ENCODE measurements at places on chromosomes 16 and 17.

DNA sequence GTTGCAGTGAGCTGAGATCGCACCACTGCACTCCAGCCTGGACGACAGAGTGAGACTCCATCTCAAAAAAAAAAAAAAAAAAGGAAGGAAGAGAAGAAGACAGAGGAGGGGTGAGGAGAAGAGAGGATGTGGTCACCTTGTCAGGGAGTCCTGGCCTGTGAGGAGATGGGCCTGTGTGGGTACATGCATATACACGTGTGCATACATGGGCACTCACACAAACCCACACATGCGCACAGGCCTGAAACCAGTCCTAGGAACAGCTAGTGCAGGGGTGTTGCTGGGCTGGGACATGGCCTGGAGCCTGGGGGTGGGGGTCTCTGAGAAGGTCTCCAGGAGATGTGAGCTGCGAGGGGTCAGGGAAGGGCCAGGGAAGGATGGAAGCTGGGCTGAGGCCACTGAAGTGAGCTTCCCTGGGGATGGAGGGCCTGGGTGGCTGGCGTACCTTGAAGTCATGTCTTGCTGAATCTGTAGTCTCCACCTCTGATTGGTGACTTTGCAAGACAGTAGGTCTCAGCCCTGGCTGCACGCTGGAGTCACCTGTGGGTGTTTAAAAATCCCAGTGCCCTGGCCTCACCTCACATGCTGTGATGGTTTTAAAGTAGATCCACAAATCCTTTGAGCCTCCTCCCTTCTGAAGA lies 72.4 kb downstream of the MRM1 start:
- no peak for DNase-seq

DNA sequence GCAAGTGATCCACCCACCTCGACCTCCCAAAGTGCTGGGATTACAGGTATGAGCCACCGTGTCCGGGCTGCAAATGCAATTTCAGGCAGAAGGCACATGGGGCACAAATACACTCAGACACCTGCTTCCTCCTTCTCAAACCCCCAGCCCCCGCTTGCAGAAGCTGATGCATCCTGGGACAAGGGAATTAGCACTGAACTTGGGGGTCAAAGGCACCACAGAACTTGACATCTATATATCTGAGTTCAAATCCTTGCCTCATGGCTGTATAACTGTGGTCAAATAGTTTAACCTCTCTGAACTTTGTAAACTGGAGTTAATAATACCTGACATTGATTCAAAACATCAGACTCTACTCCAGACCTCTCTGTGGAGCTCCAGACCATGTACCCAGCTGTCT lies 4.1 kb upstream of the ARL5C start:
- DNase-seq = no peak

DNA sequence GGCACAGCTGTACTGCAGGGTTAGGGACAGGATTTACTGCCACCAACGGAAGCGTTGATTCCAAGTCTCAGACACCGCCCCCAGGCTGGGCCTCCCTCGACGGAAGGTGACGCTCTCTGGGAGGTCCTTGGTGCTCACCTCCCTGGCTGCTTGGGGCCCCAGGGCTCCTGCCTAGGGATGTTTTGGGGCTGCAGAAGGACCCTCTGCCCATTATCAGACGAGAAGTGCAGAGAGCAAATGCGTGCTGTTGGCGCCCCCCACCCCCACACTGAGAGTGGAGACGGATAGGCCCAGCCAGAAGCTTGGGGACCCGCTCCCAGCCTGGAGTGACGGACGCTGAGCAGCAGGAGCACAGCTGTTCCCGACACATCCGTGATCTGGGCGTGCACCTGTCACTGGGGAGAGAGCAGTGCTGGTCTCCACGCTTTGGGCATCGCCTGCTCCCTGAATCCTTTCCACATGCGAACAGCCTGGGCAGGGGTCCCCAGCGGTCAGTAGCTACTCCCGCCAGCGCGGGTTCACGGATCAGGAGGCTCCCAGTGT lies 5.1 kb upstream of the SOX8 start:
- no peak for DNase-seq

DNA sequence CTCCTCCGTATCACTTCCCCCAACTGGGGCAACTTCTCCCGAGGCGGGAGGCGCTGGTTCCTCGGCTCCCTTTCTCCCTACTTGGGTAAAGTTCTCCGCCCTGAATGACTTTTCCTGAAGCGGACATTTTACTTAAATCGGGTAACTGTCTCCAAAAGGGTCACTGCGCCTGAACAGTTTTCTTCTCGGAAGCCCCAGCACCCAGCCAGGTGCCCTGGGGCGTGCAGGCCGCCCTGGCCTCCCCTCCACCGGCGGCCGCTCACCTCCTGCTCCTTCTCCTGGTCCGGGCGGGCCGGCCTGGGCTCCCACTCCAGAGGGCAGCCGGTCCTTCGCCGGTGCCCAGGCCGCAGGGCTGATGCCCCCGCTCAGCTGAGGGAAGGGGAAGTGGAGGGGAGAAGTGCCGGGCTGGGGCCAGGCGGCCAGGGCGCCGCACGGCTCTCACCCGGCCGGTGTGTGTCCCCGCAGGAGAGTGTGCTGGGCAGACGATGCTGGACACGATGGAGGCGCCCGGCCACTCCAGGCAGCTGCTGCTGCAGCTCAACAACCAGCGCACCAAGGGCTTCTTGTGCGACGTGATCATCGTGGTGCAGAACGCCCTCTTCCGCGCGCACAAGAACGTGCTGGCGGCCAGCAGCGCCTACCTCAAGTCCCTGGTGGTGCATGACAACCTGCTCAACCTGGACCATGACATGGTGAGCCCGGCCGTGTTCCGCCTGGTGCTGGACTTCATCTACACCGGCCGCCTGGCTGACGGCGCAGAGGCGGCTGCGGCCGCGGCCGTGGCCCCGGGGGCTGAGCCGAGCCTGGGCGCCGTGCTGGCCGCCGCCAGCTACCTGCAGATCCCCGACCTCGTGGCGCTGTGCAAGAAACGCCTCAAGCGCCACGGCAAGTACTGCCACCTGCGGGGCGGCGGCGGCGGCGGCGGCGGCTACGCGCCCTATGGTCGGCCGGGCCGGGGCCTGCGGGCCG lies 1.6 kb downstream of the HIC1 start:
- peak; percentile 81 for DNase-seq

- DNase-seq = no peak
Observed at GRCh38 chr17:34201225-34201624, 53.9 kb upstream of the CCL2 start.

DNA sequence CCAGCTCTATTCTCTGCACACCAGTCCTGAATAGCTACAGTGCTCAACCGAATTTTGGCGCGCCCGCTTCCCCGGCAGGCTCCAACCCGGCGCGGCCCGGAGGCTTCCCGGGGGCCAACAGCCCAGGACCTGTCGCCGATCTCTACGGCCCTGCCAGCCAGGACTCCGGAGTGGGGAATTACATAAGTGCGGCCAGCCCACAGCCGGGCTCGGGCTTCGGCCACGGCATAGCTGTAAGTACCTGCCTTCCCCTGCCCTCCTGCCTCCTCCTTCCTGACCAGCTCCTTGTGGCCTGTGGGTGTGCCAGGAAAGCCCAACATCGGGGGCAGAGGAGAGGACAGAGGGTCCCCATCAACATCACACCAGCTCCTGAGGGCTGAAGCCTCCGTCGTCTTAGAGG lies 70.2 kb downstream of the CCDC182 start:
- no peak for DNase-seq

GRCh38 chr17:72104164-72104862 lies 16.5 kb upstream of the SOX9 start:
- no peak for DNase-seq

DNA sequence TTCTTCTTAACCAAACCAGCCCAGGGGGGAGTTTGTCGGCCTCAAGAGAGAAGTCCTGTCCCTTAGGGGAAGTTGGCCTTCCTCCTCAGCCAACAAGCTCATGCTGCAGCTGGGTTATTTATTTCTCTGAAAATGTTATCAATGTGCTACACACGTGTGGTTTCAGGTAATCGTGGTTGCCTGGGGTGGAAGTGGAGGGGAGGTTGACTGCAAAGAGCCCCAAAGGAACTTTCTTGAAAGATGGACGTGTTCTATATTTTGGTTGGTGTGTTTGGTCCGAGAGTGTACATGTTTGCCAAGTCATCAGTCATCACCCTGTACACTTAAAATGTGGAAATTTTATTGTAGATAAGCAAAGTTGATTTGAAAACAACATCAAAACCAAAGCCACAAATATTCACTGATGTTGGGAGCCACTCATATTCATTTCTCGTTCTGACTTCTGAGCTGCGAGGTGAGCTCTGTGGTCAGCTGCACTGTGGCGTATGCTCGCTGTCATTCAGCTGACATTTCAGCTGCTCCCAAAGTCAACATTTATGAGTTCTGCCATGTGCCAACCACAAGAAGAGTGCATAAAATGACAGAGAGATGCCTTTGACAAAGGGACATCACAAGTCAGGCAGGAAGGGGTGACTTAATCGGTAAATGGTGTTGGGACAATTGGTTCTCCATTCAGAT lies 26.5 kb upstream of the ADGRG1 start:
- DNase-seq = no peak

DNA sequence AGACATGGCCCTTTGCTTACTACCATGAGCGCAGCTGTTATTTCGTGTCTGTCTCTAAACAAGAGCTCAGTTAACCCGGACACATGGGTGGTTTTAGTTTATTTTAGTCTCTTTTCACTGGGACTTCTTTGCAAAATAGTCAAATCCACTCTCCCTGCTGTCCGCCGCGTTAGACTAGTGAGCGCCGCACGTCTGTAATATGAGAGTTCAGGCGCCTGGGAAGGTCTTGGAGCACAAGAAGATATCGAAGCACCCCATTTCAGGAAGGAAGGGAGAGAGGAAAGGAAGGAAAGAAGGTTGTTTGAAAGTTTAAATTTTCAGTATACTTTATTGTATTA lies 111.0 kb upstream of the CHMP6 start:
- DNase-seq = no peak

DNA sequence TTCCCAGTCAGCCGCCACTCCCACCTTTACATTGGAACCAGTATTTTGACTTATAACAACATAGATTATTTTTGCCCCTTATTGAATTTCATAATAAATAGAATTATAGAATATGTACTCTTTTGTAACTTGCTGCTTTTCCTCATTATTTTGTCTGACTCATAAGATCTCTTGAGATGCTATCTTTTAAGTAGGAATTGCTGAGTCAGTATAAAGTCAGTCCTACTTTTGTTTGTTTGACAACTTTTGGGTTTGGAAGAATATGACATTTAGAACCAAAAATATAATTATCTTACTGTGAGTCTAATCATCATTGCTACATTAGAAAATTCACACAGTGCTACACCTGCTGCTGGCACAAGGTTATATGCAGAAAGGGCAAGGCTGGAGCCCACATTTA lies 69.7 kb downstream of the STXBP4 start:
- no peak for DNase-seq

DNA sequence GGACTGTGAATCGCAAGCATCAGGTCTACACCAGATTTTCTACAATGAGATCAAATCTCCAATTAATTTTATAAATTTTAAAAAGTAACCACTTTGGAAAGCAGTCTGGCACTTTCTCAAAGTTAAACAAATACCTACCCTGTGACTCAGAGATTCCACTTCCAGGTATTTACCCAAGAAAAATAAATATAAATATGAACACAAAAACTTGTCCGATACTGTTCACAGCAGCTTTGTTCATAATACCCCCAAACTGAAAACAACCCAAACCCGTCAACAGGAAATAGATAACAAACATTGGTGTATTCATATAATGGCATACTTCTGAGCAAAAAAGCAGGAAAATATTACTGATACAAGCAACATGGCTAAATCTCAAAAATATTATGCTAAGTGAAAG lies 12.1 kb downstream of the ZDHHC7 start:
- DNase-seq = no peak

DNA sequence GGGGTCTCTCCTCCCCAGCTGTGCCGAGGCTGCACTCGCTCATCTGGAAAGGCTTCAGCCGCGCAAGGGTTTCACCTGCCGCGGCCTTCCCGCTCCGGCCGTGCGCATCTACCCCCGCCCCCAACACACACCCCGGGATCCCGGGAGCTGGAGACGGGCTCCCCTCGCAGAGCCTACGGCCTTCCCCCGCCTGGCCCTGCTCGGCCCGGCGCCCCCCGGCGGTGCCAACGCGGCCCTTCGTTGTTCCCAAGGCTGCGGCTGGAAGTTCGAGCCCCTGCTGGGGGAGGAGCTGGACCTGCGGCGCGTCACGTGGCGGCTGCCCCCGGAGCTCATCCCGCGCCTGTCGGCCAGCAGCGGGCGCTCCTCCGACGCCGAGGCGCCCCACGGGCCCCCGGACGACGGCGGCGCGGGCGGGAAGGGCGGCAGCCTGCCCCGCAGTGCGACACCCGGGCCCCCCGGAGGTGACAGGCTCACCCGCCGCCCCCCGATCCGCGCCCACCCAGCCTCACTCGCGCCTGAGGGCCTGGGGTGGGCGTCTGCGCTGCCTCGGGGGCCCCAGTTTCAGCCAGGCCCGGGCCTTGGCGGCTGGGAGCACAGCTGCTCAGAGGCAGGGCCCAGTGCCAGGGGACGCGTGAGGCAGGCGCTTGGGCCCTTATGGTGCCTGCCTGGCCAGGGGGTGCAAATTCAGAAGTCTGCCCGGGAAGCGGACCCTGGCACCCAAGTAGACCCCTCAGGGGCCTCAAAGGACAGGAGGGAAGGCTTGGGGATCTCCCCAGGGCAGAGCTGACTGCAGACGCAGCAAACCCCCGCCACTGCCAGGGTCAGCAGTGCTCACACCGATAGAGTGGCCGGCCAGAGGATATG lies 11.2 kb downstream of the GALK1 start:
- DNase-seq = peak; percentile 92

GRCh38 chr16:87635541-87636049 lies 33.3 kb downstream of the JPH3 start:
- peak; percentile 66 for DNase-seq

- DNase-seq = no peak
Observed at GRCh38 chr16:53529513-53529912, 26.5 kb upstream of the AKTIP start.

DNA sequence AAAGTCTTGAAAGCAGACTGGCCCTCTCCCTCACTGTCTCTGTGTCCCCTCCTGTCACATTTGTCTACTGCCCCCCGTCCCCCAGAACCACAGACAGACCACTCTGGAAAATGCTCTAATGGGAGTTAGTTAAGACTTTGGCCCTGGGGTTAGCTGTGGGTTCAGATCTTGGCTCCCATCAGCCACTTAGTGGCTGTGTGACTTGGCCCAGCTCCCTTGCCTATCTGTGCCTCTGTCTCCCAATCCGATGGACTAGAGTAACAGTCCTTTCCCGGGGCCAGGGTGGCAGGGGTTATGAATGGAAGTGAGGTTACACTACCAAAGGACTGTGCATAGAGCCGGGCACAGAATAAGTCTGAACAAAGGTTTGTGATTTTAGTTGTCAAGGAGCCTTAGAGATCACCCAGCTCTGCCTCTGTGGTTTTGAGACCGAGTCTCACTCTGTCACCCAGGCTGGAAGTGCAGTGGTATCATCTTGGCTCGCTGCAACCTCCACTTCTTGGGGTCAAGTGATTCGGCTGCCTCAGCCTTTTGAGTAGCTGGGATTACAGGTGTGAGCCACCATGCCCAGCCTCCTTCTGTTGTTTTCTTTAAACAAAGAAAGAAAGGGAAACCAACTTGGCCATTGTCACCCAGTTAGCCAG lies 23.7 kb downstream of the PPL start:
- no peak for DNase-seq

DNA sequence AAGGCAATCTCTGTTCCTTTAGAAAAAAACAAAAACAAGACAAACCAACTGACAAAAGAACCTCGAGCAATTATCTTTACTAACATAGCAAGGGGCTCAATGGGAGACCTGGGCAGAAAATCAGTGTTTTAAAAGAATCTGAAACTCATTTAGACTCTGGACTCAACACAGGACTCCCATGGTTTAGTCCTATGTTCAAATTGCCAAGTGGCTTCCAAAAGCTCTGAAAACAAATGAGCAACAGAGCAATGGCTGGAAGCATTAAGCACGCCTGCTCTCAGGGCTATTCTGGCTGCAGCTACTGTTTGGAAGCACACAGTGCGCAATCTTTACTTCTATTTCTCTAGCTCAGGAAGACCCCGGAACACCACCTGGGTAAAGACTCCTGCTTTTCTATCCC lies 162.0 kb downstream of the AATF start:
- peak; percentile 12 for DNase-seq

All from H9 (cell line).